ENCODE measurements at places on chromosomes 5 and 9.

DNA sequence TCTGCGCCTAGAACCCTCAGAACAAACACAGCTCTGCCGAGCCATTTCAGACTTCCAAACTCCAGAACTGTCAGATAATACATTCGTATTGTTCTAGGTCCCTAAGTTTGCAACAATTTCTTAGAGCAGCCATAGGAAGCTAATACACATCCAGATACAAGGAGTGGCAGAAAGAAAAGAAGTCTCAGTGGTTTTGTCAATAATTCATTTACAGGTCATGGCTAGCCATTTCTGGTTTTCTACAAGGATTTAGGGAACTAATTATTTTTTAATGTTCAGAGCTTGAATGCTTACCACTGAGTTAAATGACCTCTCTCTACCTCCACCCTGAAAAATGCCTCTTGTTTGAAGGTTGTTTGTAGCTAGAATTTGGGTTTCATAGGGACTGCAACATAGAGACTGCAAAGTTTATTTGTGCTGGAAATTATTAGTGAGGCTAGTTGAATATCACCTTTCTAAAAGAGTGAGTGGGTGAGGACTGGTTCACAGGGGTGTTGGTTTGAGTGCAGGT lies 15.5 kb upstream of the ERMP1 start:
- DNase-seq = no peak

DNA sequence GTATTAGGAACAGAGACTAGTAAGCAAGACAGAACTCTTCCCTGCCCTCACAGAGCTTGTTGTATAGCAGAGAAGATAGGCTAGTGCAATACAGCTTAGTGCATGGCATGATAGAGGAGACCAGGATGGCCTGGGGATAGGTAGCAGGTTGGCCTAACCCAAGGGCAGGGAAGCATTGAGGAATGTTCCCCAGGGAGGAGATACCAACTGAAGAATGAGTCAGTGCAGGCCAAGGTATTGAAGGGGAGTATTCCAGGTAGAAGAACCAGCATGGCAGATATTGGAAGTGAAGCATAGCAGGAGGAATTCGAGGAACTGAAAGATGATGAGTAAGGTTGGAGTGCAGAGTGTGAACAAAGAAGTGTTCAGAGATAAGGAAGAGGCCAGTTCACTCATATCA lies 138.6 kb upstream of the DHFR start:
- no peak for DNase-seq

GRCh38 chr9:3857673-3858072 lies 331.9 kb upstream of the RFX3 start:
- no peak for DNase-seq

- no peak for DNase-seq
Measured at GRCh38 chr9:2029666-2030170, 14.6 kb downstream of the SMARCA2 start.

- DNase-seq = no peak
Measured at GRCh38 chr5:143188083-143188482, 215.4 kb downstream of the NR3C1 start.

- no peak for DNase-seq
Measured at GRCh38 chr9:137303893-137304382, 1.9 kb upstream of the NRARP start.

DNA sequence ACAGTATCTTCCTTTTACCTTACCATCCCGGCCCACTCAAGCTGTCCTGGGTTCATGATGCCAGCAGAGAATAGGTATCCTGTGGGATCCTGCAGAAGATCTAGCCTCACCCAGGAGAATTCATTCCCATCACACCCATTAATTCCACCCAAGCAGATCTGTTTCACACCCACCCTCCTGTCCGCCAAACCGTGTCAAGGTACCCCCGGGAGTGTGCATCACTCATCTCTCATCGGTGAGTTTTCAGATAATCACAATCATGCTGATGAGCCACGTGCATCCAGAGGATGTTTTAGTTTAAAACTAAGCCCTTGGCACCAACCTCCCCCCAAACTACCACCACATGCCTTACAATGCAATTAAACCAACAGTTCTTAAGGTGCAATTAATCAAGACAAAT lies 18.8 kb downstream of the ANKH start:
- no peak for DNase-seq

DNA sequence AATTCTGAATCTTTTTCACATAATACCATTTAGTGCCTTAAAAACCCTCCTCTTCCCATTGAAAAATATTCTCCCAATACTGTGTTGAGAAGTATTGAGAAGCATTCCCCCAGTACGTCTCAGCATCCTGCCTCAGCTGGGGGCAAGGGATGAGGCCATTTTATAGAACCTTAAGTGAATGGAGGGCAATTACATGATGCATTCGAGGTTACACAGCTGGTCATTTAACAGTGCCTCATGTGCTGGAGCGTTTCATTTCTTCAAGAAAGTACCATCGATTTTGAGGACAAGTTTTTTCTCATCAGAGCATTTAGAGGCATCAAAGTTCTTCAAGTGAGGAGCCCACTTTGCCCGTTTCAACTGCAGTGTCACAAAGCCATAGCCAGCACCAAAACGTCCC lies 135.6 kb downstream of the DOCK2 start:
- no peak for DNase-seq

DNA sequence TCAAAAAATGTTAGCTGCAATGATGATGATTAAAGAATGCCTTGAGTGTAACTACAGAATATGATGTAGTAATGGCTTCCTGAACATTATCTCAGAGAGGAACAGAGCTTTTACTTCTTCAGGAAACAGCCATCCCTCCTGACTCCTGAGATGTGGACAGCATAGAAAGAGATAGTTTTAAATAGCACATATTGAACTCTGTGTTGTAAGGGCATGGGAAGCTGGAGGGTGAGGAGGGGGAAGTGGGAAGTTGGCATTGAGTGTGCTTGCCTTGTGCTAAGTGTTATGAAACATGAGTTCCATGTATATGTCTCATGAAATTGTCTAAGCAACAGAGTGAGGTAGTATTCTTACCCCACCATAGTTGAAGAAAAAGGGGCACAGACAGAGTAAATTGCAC lies 161.5 kb upstream of the SLC28A3 start:
- no peak for DNase-seq

DNA sequence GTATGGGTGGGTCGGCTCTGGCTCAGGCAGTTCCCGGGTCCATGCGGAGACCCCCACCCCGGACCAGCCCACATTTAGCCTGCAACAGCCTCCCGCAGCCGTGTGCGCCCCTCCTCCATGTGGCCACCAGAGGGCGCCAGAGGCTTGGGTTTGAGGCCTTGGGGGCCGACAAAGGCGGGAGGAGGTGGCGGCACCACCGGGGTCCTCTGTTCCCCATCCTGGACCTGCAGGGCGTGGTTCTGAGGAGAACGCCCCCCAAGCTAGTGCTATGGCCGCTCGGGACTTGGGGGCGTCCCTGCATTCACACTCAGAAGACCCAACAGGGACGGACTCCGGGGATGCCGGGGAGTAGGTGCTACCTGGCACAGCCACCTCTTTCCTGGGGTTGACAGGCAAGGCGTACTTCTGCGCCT lies 16.5 kb downstream of the ASS1 start:
- DNase-seq = peak; percentile 13
